ENCODE measurements at places on chromosomes 6 and 20.

DNA sequence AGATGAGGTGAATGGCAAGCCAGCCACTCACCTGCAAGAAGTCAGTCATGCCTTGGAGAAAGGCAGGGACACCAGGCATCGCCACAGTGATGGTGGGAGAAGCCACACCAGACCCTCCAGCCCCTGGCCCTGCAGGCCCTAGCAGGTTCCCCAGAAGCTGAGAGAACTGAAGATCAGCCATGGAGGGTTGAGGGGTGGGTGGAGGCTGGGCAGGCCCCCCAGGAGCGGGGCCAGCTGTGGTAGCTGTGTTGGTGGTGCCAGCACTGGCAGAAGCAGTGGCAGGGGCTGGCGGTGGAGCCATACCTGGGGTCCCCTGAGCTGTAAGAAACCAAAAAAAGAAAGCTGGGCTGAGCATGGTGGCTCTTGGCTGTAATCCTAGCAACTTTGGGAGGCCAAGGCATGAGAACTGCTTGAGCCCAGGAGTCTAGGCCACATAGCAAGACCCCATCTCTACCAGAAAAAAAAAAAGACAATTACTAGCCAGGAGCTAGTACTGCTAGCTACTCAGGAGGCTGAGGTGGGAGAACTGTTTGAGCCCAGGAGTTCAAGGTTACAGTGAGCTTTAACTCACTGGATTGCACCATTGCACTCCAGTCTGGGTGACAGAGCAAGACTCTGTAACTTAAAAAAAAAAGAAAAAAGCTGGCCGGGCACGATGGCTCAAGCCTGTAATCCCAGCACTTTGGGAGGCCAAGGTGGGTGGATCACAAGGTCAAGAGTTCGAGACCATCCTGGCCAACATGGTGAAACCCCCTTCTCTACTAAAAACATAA lies 9.5 kb downstream of the BAG6 start:
- no peak for DNase-seq

DNA sequence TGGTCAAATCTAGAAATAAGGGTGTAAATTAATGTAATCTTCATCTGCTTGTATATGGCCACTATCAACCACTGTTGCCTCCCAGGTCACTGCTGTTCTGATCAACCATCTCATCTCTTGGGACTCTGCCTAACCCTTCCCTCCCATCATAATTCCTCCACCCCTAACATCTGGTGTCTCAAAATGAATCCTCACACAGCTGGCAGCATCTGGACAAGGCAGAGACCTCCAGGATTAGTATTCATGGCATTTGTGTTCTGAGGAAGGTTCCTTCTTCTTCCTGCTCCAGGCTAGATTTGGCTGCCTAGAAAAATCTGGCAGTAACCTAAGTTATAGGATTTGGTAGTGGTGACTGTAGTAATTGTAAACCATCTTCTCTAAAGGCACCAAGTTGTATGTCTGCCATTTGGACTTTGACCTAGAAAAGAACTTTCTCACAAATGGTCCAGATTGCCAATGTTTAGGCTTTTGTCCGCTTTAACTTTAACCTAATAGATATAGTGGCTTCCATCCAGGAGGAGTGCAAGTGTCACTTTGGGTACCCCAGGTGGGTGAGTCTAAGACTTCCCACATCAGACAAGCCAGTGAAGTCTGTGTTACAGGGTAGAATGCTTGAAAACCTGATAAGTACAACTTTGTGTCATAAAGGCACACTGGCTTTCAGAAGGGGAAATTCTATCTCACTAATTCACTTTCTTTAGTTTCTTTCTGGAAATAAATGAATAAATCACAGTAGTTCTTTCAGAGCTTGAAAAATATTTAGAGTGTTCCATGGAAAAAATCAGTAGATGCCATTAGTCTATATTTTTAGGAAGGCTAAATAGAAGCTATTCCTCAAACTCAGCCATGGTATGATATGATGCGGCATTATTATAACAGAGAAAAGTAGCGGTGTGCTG lies 3.0 kb upstream of the PHACTR2 start:
- DNase-seq = no peak

GRCh38 chr6:142624978-142625715 lies 319.8 kb downstream of the HIVEP2 start:
- DNase-seq = no peak

DNA sequence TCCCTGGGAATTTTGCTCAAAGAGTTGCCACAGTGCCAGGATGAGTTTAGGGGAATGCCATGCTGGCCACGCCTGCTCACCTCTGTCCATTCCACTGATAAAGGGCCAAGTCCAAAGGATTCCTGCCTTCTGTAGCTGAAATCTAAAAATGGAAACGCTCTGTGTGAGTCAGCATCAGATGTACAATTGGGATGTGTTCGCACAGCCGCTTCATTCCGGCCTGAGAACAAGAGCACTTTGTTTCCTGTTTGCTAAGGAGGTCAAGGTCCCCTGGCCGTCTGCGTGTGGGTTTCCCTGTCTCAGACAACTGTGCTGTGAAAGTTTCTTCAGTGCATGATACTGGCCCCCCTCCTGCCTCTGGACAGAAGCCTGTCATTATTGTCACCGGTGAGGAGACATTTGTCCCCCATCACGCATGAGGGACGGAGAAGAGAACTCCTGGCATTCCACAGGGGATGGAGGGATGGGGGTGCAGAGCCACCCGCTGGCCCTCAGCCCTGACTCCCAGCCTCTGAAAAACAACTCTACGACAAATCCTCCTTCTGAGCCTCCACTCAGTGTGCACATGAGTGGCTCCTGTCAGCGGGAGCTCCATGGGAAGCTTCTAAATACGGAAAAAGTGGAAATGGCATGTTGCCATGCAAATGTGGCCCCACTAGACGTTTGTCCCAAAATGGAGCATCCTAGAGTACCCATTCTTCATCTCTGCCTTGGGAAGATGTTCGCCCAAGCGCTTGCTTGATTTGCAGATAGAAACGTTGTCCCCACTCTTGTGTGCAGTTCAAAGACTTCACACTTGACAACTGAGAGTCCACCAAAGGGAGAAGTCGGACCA lies 143.5 kb upstream of the AFDN start:
- DNase-seq = no peak

- DNase-seq = no peak
These were observed 7.8 kb downstream of the TCF15 start for GRCh38 chr20:602111-602970.

DNA sequence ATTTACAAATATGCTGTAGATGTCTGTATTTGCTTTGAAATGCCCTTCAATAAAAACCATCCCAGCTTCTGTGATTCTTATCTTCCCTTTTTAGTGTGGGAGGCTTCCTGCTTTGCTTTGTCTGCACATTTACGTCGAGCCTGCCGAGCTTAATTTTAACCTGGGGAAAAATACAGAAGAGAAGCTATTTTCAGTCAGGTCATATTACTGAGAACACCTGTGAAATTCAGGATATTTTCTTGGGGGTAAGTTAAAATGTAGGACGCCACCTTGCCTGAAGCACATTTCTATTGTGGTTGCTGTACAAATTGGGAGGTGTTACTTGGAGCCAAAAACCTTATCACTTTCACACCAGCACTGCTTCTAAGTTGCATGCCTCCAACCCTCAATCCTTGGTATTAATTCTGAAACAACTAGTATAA lies 43.6 kb upstream of the FUCA2 start:
- no peak for DNase-seq

- DNase-seq = no peak
These were observed 81.1 kb downstream of the TTLL2 start for GRCh38 chr6:167405778-167406532.

- no peak for DNase-seq
These were observed 2.1 kb downstream of the CDS2 start for GRCh38 chr20:5128886-5129285.

GRCh38 chr6:14086701-14087100 lies 30.9 kb upstream of the CD83 start:
- DNase-seq = no peak

- no peak for DNase-seq
These were observed 21.2 kb upstream of the HLA-G start for GRCh38 chr6:29806387-29806786.

DNA sequence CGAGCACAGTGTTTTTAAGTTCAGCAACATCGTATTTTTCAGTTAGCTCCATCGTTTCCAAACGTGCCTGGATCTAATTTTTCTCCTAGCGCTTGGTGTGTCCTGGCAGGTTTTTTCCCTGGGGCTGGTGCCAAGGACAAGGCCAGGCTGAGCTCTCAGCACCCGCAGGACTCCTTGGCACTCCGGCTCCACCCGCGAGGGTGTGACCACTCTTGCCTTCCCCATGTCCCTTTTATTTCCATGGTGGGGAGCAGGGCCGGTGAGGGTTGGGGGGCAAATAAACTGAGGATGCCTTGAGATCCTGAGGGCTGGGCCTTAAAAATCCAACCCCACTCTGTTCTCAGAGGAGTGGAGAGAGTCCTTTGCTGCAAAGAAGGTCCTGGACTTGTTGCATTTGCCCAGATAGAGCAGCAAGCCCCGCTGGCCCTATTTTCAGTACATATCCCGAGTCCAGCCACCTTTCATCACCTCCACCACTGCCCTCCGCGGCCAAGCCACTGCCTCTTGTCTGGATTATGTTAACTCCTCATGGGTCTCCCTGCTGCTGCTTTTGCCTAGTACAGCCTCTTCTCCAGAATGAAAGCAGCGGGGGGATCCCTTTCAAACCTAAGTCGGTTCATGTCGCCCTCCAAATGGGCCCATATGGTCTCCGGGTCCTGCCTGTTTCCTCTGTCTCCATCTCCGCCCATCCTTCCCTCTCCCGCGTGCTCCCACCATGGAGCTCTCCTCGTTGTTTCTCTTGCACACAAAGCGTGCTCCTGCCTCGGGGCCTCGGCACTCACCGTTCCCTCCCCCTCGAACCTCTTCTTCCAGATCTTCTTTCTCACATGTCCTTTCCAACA lies 4.5 kb upstream of the RAB44 start:
- DNase-seq = no peak

GRCh38 chr6:111741177-111741952 lies 131.9 kb downstream of the FYN start:
- no peak for DNase-seq

DNA sequence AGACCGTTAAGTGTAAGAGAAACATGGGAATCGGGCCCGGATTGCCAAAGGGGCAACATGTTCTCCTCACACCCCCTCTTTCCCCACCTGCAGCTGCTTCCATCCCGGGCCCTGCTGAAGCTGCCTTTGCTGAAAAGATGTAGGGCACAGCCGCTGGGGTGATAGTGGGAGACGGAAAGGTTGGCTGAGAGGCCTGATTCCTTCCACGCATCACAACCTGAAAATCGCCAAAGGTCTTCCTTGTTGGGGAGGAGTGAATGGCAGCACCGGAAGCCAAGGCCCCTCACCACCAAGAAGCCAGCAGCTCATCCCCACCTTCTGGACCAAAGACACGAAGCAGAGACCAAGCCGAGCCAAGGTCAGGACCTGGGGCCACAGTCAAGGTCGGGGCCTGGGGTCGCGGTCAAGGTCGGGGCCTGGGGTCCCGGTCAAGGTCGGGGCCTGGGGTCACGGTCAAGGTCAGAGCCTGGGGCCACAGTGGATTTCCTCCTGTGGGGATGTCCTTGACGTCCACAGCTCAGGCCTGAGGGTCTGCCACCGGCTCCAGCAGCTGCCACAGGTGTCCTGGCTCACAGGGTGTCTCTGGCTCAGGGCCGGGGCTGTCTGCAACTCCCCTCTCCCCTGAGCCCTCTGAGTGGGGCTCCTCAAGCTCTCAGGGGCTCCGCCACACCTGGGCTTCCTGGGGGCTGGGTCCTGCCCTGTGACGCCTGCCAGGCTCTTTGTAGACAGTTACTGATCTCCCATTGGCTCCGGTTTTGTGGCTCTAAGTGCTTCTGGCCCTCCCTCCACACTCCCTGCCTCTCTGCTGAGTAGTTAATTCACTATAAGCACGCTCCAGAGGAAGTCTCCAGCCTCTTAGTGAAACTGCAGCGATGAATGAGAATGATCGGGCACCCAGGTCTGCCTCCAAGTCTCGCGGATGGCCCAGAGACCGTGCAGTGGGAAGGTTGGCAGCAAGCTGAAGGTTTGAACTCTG lies 5.5 kb upstream of the CHRNA4 start:
- no peak for DNase-seq

GRCh38 chr6:147099974-147100373 lies 104.2 kb upstream of the STXBP5 start:
- DNase-seq = no peak

DNA sequence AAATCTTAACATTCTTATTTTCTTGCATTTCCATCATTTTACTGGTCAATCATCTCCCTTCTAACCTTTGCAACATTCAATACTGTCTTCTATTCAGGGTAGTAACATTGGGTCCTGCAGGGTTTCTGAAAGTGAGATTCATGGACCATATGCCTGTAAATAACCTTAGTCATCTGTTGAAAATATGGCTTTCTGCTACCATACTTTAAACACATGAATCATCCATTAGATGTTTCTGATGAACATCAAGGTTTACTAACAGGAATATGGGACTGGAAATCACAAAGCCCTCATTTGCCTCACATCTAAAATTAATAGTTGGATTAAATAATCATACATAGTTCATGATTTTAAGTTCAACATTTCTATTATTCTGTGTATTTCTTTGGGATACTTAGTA lies 475.9 kb upstream of the MARCKS start:
- no peak for DNase-seq

DNA sequence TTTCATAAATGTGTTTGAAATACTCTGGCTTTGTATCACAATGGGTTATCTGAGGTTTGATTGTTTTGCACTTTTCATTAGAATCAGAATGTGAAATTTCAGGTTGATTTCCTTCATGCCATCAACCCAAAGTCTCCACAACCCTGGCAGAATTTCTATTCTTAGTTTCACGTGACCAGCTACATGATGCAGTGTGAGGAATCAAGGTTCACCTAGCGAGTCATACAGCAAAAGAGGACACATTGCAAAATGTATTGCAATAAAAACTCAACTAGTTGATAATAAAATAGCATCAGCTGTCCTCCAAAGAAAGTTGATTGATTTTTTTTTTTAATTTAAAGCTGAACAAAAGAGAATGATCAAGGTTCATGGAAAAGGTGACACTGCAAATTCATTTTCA lies 2.2 kb downstream of the HAO1 start:
- DNase-seq = no peak

- DNase-seq = no peak
These were observed 181.9 kb downstream of the HDGFL1 start for GRCh38 chr6:22751223-22751622.

DNA sequence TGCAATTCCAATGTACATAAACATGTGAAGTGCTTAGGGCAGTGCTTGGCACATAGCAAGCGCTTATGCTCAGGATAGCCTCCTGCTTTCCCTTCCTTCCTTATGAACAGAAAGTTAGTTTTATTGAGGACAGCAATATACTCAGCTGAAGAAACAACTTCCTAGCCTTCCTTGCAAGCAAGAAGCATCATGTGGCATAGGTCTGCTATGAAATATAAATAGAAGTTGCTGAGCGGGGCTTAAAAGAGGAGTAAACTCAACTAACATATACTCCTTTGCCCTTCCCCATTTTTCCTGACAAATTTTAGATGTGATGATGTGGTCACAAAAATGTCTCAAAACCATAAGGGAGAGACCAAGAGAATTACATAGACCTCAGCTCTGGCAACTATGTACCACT lies 98.9 kb downstream of the KIF16B start:
- DNase-seq = no peak
